ENCODE measurements at places on chromosomes 2 and 18.

DNA sequence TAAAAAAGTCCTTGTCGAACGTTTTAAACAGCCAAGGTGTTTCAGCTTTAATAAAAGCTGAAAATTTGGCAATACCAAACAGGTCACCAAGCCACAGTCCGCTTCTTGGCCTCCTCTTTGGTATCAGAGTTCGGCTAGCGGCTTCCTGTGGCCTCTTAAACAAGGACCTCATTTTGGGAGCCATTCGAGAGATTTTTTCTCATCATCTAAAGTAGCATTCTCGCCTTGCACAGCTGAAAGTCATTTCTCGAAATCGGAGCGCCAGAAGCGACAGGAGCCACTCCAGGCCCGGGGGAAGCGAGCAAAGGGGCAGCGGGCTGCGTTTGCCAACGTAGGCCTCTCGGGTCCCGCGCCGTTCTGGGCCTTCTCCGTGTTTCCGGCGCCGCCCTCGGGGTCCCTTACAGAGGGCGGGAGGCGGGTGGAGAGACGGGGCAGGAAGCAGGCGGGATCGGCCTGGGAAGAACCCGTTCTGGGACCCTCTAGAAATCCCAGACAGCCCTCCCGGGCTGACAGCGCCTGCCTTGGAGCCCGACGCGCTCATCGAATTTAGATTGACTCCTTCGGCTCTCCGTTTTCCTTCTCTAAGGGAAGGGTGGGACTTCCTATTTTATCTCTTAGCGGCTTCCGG lies 522 bp upstream of the ZNF407 start:
- H3K27ac ChIP-seq = peak overlapping the region; percentile 99
- H3K36me3 ChIP-seq = peaks cover 2% of the 10 kb centered on the region

GRCh38 chr2:56682397-56682760 lies 498.6 kb downstream of the CCDC85A start:
- no peak overlapping the region for H3K4me3 ChIP-seq
- H3K36me3 ChIP-seq = no peaks in the 10 kb centered on the region
- no peak overlapping the region for H3K27ac ChIP-seq
- no peaks in the 10 kb centered on the region for H3K4me1 ChIP-seq

- H3K4me3 ChIP-seq = no peak overlapping the region
- DNase-seq = no peak
- H3K27me3 ChIP-seq = no peaks in the 10 kb centered on the region
- H3K36me3 ChIP-seq = no peaks in the 10 kb centered on the region
Measured at GRCh38 chr18:56333146-56333545, 305.2 kb downstream of the TXNL1 start.

- peaks cover 9% of the 10 kb centered on the region for H3K4me1 ChIP-seq
- H3K27ac ChIP-seq = peak overlapping the region; percentile 6
- H3K36me3 ChIP-seq = no peaks in the 10 kb centered on the region
- DNase-seq = no peak
- no peak overlapping the region for H3K4me3 ChIP-seq
- H3K27me3 ChIP-seq = no peaks in the 10 kb centered on the region
Measured at GRCh38 chr2:226426292-226426736, 373.3 kb downstream of the IRS1 start.

GRCh38 chr2:185919155-185919554 lies 180.6 kb downstream of the FSIP2 start:
- no peaks in the 10 kb centered on the region for H3K4me1 ChIP-seq
- H3K36me3 ChIP-seq = no peaks in the 10 kb centered on the region
- no peak for DNase-seq
- no peaks in the 10 kb centered on the region for H3K27me3 ChIP-seq
- H3K4me3 ChIP-seq = no peak overlapping the region
- H3K27ac ChIP-seq = no peak overlapping the region

Measured in muscle of leg (tissue), 16 donors.